Calu3 (cell line): ENCODE measurements at places on chromosomes 3 and 15. TPM values are rescaled to one million over a fixed set of nuclear protein-coding genes. Genes with fewer than 3 reads are reported as not detected.

Gene KLHL6
- not detected in 2 replicates for total RNA-seq

Gene COPS2
- 73.7 and 80.9 TPM in 2 replicates for total RNA-seq

Gene ROBO2
- total RNA-seq, result not detected in 2 replicates

Gene IL17RE
- total RNA-seq, result 25.5 and 30.6 TPM in 2 replicates

Gene AHSG
- 0.24 and 0.39 TPM in 2 replicates for total RNA-seq

Gene MCF2L2
- 0.27 and 0.35 TPM in 2 replicates for total RNA-seq

Gene MINAR1
- 2.2 and 2.4 TPM in 2 replicates for total RNA-seq

Gene P2RY12
- total RNA-seq, result not detected in 2 replicates

Gene GPR62
- not detected in 2 replicates for total RNA-seq

Gene LINGO1
- 0.27 TPM in 1 of 2 replicates, not detected in the other for total RNA-seq

Gene KBTBD13
- not detected in 2 replicates for total RNA-seq

Gene ZNF860
- 7.5 and 11.8 TPM in 2 replicates for total RNA-seq

Gene MAGI1
- total RNA-seq, result 75.1 and 76.4 TPM in 2 replicates

Gene HYAL3
- total RNA-seq, result 4.3 and 5.5 TPM in 2 replicates

Gene ZNF106
- 26.4 and 34.7 TPM in 2 replicates for total RNA-seq

Gene SERPINI2
- not detected in 2 replicates for total RNA-seq

Gene INSYN1
- not detected in 2 replicates for total RNA-seq

Gene TRH
- total RNA-seq, result not detected in 2 replicates

Gene GRK7
- not detected in 2 replicates for total RNA-seq

Gene FOXL2
- total RNA-seq, result 0.42 and 0.86 TPM in 2 replicates

Gene SLC38A3
- not detected in 2 replicates for total RNA-seq

Gene BFSP2
- not detected in 2 replicates for total RNA-seq

Gene SHF
- total RNA-seq, result 6.0 and 7.3 TPM in 2 replicates

Gene C3orf52
- total RNA-seq, result 28.2 and 29.8 TPM in 2 replicates

Gene NR2E3
- 0.49 and 0.83 TPM in 2 replicates for total RNA-seq

Gene FETUB
- total RNA-seq, result not detected in 2 replicates

Gene OR5K2
- not detected in 2 replicates for total RNA-seq

Gene LSMEM2
- total RNA-seq, result 0.32 TPM in 1 of 2 replicates, not detected in the other

Gene OXTR
- total RNA-seq, result 2.8 and 3.4 TPM in 2 replicates

Gene UCN2
- total RNA-seq, result 0.34 and 0.94 TPM in 2 replicates

Gene NAALADL2
- total RNA-seq, result 36.7 and 36.9 TPM in 2 replicates

Gene GOLGA6B
- 0.61 TPM in 1 of 2 replicates, not detected in the other for total RNA-seq

Gene FGF7
- 0.24 TPM in 1 of 2 replicates, not detected in the other for total RNA-seq

Gene CLDN18
- 0.85 and 3.3 TPM in 2 replicates for total RNA-seq

Gene ALPK3
- total RNA-seq, result 4.6 TPM in 2 replicates

Gene GOLGA8S
- 0.09 TPM in 1 of 2 replicates, not detected in the other for total RNA-seq

Gene CFAP44
- 12.9 and 13.1 TPM in 2 replicates for total RNA-seq

Gene TERC
- 4.7 and 11.0 TPM in 2 replicates for total RNA-seq

Gene CCR8
- not detected in 2 replicates for total RNA-seq

Gene SNURF
- total RNA-seq, result not detected in 2 replicates

Gene ADAMTS9
- 54.6 and 63.3 TPM in 2 replicates for total RNA-seq

Gene ABTB1
- total RNA-seq, result 25.1 and 27.2 TPM in 2 replicates
